NCI-H1436 (cell line): ENCODE measurements at places on chromosomes 4 and X.

- no peak for DNase-seq
These were observed 231.7 kb upstream of the PPARGC1A start for GRCh38 chr4:24121395-24122175.

DNA sequence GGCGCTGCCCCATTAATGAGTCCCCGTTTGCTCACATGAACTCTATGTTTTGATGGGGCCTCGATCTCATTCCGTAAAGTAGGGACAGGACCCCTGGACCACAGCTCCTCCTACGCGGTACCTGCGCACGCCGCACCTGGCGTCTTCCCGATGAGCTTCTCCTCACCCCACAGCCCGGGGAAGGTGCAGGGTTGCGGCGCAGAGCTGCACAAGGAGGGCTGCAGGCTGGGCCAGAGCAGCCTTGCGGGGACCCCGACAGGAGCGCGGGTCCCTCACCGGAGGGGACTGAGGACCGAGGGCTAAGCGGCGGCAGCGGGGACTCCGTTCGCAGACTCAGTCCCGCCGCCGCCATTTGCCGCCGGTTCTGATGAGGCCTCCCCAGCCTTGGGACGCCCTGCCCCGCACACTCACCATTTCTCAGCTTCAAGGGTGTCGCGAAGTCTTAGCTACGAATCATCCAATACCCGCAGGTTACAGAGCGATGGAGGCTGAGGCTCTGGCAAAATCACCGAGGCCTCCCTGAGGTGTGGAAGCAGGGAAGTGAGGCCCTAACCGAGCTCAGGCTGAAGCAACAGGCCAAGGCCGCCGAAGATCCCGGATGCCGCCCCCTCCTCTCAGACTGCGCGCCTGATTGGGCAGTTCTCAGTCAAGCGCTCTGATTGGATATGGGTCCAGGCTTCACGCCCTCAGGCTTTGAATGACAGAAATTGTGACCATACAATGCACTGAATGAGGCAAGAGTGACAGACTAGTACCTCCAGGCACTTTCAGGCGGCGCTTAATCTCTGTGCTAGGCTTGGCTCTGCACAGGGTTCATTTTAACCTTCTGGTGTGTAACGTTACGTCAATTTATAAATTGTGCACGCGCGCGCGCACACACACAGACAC lies 25.1 kb downstream of the ZNF721 start:
- peak; percentile 97 for DNase-seq

- DNase-seq: no peak
These were observed 3.9 kb downstream of the TFDP3 start for GRCh38 chrX:133214301-133214700.

GRCh38 chrX:151505796-151506195 lies 57.7 kb upstream of the PASD1 start:
- DNase-seq: no peak

DNA sequence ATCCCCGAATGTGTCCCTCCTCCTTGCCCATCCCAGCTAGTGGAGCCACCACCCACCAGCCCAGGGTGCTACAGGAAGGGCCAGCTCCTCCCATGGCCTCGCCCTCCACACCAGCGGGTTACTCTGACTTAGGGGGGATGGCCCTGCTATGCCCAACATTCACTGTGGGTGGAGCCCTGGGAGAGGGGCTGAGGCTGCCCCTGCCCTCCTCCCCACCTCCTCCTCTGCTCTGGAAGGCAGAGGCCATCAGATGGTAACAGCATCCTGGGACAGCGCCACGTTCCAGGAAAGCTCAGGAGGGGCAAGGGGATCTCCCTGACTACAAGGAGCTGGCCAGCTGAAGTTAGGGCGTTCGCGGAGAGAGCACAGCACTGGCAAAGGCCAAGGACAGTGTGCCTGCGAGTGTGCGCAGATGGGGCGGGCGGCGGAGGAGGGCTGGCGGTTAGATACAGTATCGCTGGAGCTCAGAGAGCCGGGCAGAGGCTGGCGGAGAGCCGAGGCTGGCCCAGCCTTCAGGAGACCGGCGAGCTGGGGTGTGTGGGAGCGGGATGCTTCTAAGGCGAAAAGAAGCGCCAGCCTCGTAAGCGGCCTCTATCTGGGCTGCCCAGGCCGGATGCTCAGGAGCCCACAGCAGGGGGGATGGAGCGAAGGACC lies 1.5 kb downstream of the JAKMIP1 start:
- no peak for DNase-seq

GRCh38 chr4:56981795-56982201 lies 3.1 kb downstream of the POLR2B start:
- DNase-seq: no peak

GRCh38 chrX:72003811-72004750 lies 93.4 kb downstream of the NHSL2 start:
- DNase-seq: no peak

- no peak for DNase-seq
These were observed 18.2 kb upstream of the RHOH start for GRCh38 chr4:40178672-40179071.

DNA sequence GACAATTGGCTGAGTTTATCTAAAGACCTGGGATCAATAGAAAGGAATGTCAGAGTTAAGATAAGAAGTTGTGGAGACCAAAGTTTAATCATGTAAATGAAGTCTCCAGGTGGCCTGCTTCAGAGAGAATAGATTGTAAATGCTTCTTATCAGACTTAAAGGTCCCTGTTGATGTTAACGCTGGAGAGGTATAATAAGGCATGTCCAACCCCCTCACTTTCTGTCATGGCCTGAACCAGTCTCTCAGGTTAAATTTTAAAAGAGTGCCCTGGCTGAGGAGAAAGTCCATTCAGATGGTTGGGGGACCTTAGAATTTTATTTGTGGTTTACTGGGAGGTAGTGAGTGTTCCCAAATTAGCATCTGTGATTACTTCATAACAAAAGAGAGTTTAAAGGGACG lies 86.7 kb downstream of the AKAP4 start:
- no peak for DNase-seq

DNA sequence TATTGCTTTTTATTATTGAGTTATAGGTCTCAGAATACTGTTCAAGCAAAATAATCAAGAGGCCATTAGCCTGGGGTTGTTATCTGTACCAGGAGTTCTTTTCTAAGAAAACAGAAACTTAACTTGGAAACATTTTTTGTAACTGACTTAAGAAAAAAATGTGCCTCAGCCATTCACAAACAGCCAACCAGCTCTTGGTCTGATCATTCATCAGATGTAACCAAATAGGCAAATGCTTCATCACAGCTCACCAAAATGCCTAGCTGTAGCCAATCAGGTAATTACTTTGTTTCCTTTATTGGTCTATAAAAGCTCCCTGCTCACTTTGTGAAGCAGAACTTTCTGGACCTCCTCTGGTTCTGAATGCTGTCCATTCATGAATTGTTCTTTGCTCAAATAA lies 387.7 kb downstream of the FAT4 start:
- no peak for DNase-seq

GRCh38 chr4:184039963-184040383 lies 134.9 kb downstream of the STOX2 start:
- DNase-seq: no peak

GRCh38 chr4:58188316-58188715 lies 1078.1 kb upstream of the IGFBP7 start:
- no peak for DNase-seq

DNA sequence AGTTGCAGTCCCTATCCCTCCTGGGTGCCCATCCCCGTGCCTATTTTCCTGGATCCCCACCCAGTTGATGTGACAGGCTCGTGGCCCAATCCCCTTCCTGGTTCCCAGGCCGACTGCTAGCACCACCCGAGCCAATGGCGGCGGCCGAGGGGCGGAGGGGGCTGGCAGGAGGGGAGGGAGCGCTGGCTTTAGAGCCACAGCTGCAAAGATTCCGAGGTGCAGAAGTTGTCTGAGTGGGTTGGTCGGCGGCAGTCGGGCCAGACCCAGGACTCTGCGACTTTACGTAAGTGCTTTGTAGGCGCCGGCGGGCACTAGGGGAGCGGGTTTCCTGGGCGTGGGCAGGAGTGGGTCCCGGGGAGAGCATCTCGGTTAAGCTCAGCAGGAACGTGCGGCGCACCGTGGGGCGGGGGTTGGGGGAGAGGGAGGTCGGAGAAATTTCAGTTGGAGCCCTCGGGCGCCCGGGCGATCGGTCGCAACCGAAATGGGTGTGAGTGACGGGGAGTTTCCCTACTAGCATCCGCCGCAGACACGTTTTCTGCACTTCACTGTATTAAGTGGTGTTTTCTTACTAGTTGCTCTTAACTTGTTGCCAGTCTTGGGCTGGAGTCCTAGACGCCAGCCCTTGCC lies at the start of gene PLS3:
Gene PLS3, plus strand, starts transcription at position 197 of the 627 bp plus-strand sequence. CDS start 49,077 bp downstream, outside the sequence.
- peak; percentile 49 for DNase-seq

DNA sequence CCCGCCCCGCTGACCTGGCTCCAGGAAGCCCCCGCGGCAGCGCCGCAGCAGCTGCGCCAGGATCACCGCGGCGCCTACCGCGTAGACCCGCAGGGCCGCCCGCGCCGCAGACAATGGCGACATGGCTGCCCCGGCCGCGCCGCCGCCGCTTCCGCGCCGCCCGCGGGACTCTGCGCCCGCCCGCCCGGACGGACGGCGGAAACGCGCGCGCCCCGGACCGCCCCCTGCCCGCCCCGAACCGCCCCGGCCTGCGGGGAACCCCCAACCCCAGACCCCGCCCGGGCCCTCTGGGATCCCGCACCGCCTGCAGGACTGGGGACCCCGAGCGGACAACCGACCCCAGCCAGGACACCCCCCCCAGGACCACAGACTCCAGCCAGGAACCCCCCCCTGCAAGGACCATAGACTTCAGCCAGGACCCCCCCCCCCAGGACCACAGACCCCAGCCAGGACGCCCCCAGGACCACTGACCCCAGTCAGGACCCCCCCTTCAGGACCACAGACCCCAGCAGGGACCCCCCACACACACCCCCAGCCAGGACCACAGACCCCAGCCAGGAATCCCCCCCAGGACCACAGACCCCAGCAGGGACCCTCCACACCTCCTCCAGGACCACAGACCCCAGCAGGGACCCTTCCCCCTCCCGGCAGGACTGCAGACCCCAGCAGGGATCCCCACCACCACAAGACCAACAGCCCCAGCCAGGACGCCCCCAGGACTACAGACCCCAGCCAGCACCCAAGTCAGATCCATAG lies at the start of the genes DHRSX and ZBED1:
Gene DHRSX, minus strand, starts transcription at position 174 of the 756 bp plus-strand sequence. Its CDS starts 51 bp downstream, at position 123.
Gene ZBED1, minus strand, starts transcription at position 174 of the 756 bp plus-strand sequence. CDS start 10,257 bp downstream, outside the sequence.
- DNase-seq: no peak

DNA sequence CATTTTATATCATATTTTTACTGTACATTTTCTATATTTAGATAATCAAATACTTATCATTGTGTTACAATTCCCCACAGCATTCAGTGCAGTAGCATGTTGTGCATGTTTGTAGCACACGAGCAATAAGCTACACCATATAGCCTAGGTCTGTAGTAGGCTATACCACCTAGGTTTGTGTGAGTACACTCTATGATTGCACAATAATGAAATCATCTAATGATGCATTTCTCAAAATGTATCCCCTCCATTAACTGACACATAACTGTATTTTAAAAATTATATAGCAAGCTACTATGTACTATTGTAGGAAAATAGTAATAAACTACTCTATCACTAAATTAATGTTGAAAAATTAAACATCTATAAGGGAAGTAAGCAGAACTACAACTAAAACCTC lies 518.4 kb upstream of the PABPC4L start:
- no peak for DNase-seq

GRCh38 chr4:127631420-127631819 lies 1.3 kb upstream of the INTU start:
- no peak for DNase-seq

- no peak for DNase-seq
These were observed 197.3 kb downstream of the CFAP299 start for GRCh38 chr4:80532674-80533333.

- no peak for DNase-seq
These were observed 8.8 kb downstream of the TNMD start for GRCh38 chrX:100593581-100593980.

DNA sequence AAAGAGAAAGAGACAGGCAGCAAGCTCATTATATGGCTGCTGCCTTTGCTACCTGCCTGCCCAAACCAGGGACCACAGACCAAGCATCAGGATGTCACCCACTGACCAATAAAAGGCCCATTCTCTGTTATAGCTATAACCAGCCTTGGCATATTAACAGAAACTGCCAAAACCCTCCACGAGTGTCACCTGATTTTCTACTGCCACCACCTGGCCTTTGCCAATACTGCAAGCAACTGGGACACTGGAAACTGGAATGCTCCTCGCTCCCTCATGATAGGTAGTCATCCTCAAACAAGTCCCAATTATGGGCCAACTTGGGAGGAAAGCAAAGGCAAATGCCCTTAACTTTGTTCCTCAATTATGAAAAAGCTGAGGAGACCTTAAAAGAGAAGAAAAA lies 76.0 kb downstream of the SPIN4 start:
- no peak for DNase-seq

DNA sequence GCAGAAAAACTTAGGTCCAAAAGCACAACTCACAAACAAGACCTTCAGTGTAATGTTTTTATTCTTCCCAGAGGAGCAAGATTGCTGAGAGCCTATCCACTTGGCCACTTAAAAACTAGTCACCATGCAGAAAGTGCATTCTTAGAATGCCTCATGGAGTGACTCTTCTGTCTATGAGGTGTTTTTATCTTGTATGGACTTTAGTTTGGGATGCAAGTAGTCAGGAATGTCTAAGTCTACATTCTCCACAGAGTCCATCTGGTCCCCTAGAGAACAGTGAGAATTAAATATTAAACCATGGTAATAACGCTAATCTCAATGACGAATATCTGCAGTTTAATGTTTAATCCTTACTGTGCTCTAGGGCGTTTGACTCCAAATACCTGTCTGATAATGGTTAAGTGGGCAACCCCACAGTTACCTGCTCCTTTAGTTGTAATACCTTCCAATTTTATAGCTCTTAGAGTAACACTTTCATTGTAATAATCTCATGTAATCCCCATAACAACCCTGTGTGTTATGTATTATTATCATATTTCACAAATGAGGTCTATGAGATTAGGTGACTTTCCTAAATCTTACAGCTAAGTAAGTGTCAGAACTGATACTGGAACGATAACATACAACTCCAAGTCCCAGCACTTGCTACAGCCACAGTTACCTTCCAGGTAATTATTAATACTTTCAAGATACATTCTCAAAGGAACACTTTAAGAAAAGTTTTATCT lies 235.6 kb upstream of the JADE1 start:
- no peak for DNase-seq

GRCh38 chr4:6988016-6988715 lies 55.0 kb upstream of the TADA2B start:
- no peak for DNase-seq

DNA sequence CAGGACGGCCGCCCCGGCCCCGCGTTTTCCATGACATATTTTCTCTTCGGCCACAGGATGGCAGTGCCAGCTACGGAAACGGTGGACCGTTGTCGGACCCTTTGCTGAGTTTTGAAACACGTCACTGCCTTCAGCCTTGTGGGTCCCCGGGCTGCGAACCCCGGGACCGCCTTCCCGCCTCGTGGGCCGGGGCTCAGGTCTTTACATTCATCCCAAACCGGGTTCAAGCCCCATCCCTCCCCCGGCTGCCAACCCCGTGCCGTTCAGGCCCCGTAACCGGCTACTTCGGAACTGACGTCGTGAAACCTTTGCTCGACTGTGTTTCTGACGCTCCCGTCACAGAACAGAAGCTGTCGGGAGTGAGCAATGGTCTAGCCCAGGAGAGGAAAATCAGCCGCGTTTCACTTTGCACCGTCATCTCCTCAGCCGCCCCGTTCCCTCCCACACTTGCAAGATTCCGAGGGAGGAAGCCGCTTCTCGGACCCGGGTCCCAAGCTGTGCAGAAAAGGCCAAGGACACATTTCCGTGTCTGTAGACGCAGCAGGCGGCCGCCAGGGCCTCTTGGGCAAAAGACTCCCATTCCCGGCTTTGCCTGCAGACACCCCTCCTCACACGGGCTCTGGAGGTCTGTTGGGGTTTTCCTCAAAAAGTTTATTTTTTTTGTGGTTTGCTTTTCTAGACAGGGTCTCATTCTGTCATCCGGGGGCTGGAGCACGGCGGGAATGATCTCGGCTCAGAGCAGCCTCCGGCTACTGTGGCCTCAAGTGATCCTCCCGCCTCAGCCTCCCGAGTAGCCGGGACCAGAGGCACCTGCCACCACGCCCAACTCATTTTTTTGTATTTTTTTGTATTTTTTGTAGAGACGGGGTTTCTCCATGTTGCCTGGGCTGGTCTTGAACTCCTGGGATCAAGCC lies 41.4 kb upstream of the PPP2R3B start:
- no peak for DNase-seq
